ENCODE measurements at places on chromosomes 5 and 9.

- no peak overlapping the region for H3K27ac ChIP-seq
- peaks cover 34% of the 10 kb centered on the region for H3K27me3 ChIP-seq
- H3K36me3 ChIP-seq = no peaks in the 10 kb centered on the region
Measured at GRCh38 chr5:33894566-33894965, 2.8 kb upstream of the ADAMTS12 start.

DNA sequence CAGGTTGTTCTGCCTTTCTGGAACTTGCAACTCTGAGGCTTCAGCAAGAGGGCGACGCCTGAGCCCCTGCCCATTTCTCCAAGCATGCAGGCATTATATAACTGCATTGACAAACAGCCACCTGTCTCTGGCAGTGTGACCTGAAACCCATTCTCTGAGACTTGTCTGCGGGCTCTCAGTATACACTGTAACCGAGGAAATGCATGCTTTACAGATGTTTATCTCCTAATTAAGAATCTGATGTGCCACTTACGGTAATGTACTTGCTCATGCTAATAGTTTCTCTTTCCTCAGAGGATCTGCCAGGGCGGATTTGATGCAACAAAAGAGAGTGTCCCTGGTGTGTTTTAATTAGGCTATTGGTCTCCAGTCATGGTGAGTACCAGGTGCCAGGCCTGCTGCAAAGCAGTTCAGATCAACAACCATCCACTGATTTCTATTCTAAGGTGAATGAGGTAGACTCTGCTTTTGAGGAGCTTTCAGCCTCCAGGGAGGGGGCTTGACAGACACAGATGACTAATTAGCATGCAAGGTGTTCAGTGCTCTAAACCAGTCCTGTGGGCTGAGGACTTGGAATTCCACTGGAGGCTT, 593.7 kb upstream of the KLF4 start:
- no peak overlapping the region for H3K27ac ChIP-seq
- H3K27me3 ChIP-seq = no peaks in the 10 kb centered on the region
- no peak for DNase-seq
- H3K4me3 ChIP-seq = no peak overlapping the region

GRCh38 chr5:59792983-59793585, 100.4 kb downstream of the PDE4D start:
- no peak overlapping the region for H3K27ac ChIP-seq
- peaks cover 6% of the 10 kb centered on the region for H3K27me3 ChIP-seq
- H3K36me3 ChIP-seq = no peaks in the 10 kb centered on the region
- no peak overlapping the region for H3K4me3 ChIP-seq

DNA sequence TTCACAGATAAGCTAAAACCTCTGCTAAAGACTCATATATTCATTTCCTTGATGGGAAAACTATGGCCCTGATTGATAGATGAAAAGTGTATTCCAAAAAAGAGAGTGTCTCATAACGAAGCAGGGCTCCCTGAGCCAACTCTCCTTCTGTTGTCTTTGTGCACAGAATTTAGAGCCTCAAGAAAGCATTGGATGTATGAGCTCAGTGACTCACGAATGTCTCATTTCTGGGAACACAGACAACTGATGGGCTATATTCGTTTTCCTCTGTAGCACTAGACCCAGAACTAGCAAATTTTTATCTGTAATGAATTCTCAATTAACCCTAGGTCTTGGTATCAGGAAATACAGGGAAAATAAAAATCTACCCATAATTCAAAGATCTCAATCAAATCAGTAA, 88.4 kb downstream of the LMNB1 start:
- peaks cover 7% of the 10 kb centered on the region for H3K4me1 ChIP-seq
- H3K27me3 ChIP-seq = no peaks in the 10 kb centered on the region
- DNase-seq = no peak
- peaks cover 7% of the 10 kb centered on the region for H3K36me3 ChIP-seq
- H3K27ac ChIP-seq = no peak overlapping the region

- DNase-seq = no peak
- no peaks in the 10 kb centered on the region for H3K27me3 ChIP-seq
- no peaks in the 10 kb centered on the region for H3K36me3 ChIP-seq
- H3K4me1 ChIP-seq = peaks cover 2% of the 10 kb centered on the region
- no peak overlapping the region for H3K27ac ChIP-seq
Measured at GRCh38 chr9:121885345-121885901, 207.7 kb downstream of the TTLL11 start.

Measured in activated CD4-positive, alpha-beta memory T cell treated with anti-CD3 and anti-CD28 coated beads, Interleukin-2, amount 10 ng/mL, durations not matched to agents 7 days and 5 days (primary cell).